ENCODE measurements at places on chromosomes 5 and 9.
A peak's percentile ranks its signal among the peaks of the same experiment; 100 is the strongest.

- DNase-seq, result no peak
Measured at GRCh38 chr9:35280399-35280798, 118.6 kb downstream of the UNC13B start.

GRCh38 chr5:60675286-60675685 lies 24.7 kb downstream of the DEPDC1B start:
- no peak for DNase-seq

- DNase-seq, result no peak
Measured at GRCh38 chr5:82991678-82992323, 85.4 kb downstream of the TMEM167A start.

DNA sequence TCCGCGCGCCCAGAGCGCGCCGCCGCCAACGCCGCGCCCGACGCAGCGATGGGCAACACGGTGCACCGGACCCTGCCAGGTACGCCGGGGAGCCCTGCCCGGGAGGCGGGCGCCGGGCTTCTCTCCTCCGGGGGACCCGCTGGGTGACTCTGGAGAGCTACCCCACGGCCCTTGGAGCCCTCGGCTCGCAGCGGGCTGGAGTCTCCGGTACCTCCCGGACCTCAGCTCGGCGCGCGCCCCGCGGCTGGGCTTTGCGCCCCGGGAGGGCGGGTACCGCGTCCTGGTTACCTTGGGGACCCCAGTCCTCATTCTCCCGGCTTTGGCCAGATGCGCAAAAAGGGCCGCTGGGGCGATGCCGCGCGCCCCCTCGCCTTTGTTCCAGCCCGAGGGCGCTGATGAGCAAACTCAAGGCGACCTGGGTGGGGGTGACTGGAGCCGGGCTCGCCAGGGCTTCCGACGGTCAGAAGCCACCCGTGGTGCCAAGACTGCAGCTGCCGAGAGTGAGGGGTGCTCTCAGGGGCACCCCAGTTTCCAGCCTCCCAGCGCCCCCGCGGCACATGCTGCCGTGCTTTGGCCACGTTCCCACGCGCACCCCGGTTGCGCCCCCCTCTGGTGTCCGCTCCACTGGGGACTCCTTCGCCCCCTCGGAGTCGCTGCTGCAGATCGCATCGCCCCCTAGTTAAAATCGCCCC lies 442 bp downstream of the NEURL1B start:
- DNase-seq, result no peak

DNA sequence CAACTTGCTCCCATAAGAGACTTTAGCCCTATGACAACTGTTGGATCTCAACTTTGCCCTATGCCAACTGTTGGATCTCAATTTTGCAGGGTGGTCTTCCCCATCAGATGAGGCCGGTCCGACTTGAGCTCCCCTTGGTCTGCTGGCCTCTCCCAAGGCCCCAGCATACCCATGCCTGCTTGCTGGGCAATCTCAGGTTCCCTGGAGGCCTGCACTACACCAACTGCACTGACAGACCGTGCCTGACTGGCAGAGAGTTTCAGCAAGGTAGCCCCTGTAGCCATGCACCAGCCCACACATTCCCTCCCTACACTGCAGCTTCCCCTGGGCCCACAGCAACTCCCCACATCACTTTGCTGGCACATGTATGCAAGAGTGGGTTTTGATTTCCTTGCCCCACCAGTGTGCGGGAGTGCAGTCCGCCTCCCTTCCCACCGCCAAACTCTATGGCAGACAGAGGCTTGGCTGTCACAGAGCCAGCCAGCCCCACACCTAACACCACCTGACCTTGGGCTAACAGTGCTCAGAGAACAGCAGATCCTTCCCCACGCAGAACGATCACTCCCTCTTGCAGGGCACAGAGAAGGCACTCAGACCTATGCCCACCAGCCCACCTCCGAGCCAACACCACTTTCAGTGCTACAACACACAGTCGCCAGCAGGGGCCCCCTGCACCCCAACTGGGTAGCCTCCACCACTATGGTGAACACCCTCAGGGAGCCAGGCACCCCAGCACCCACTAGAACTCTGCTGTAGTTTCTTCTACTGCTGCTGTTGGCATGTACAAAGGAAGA lies 279.9 kb upstream of the COX7C start:
- no peak for DNase-seq

GRCh38 chr9:127660886-127661741 lies 45.7 kb upstream of the CFAP157 start:
- DNase-seq, result no peak

GRCh38 chr9:81814794-81815464 lies 113.3 kb upstream of the SPATA31D4 start:
- no peak for DNase-seq

GRCh38 chr9:91726406-91727100 lies 223.5 kb downstream of the ROR2 start:
- no peak for DNase-seq

GRCh38 chr5:74364507-74364906 lies 276.0 kb downstream of the ENC1 start:
- no peak for DNase-seq

DNA sequence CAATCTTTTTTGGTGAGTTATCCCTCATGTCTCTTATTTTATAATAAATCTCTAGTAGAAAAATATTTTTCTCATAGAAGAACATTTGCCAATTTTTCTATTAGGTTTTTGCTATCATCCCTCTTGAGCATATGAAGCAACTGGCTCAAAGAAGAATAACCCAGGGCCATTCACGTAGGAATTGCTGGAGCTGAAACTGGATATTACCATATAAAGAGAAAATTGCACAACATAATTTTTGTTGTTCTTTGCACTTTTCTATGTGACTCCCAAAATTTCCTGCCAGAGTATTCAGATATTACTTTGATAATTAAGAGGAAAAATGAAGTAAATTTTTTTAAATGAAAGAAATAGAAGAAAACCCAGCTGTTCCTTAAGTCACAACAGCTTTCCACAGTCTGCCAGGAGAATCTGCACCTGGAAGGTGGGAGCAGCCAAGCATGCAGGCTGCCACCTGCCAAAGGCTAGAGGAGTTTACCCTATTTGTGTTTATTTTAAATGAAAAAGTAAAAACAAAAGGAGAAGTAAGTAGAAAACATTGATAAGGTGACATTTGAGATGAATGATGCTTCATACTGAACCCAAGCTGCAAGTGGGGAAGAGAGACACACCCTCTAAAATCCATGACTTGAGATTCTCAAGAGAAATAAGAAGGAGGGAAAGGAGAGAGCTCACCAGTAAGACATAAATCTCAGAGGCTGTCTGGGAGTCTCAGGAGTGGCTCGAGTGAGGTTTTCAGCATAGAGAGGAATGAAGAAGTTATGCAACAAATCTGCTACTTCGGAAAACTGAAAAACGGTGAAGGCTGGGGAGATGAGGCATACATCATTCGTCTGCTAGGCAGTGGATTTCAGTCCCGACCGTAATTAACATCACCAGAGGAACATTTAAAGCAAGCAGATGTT lies 31.5 kb upstream of the FREM1 start:
- no peak for DNase-seq

DNA sequence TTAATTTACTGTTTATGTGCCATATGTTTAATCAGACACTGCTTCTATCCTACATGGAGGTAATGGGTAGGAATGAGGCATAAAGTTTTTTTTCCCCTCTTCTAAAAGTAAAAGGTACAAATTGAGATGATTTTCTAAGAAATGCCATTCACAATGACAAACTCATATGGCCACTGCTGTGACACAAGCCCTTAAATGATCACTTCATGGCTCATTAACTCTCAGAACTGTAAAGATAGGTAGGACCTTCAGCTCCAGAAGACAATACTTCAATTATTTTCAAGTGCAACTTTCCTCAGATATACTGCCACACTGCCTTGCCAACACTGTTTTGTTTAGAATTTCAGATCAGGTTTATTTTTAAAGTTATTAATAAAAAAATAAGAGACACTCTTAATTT lies 362.9 kb upstream of the ZNF608 start:
- DNase-seq, result no peak

DNA sequence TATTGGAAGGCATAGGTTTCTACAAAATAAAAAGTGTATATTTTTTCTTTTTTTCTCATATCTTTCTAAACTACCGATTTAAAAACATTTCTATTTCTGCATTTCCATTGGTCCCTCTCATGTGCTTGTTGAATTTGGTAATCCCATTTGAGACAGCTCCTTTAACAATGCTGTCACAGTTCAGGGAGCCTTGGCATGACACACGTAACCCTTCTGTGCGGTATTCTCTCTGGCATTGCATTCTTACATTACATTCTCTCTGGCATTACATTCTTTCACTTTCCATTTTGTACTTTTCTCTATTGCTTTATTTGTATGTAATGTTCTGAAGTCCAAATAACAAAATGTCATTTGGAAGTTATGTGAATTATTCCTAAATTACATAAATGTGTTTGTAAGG lies 150.7 kb upstream of the RASGRF2 start:
- no peak for DNase-seq

GRCh38 chr5:137606401-137606800 lies 107.3 kb upstream of the SPOCK1 start:
- DNase-seq, result no peak

- DNase-seq, result no peak
Measured at GRCh38 chr9:3435732-3436131, 90.1 kb downstream of the RFX3 start.

DNA sequence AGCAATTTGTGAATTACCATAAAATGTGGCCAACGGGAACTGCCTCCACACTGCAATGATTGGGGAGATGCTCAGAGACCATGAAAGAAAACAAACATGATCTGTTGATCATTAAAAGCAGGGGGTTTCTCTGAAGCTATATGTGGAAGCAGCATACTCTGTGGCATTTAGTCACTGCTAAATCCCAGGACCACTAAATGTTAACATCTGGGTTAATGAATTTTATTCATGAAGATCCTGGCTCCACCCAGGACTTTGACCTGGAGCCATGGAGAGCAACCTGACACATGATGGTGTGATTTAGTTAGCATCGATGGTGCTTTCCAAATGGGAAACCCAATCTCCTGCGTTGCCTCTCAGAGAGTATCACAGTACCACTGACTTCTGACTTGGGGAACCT lies 497.8 kb downstream of the AGTPBP1 start:
- no peak for DNase-seq

- no peak for DNase-seq
Measured at GRCh38 chr9:124468061-124468740, 17.9 kb downstream of the ADGRD2 start.

DNA sequence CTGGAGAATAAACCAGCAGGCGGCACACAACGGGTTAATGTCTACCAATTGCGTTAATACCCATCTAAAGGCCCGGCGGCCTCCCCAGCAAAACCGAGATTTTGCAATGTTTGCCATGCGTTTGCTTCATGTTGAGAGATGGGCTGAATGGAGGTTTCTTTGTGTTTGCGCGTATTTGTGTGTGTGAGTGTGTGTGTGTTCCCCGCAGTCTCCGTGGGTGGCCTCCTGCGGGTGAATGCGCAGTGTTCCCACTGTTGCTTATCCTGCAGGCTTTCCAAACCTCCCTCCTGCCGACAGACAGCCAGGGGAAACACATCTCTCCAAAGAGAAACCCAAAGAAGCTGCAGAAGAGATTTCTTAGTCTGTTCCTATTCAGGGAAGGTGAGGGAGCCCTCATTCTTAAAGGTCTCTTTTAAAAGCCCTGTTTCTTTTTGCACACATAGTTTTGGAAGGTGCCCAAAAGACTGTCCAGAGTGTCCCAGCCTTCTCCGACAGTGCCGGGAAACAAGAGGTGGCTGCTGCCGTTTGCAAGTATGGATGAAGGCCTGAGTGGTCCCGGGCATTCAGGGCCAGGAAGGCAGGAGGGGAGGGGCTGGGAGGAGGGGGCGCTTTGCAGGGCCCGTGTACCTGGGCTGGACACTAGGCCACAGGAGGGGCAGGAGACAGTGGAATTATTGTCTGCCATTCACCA lies 103.8 kb upstream of the ERCC6L2 start:
- no peak for DNase-seq

DNA sequence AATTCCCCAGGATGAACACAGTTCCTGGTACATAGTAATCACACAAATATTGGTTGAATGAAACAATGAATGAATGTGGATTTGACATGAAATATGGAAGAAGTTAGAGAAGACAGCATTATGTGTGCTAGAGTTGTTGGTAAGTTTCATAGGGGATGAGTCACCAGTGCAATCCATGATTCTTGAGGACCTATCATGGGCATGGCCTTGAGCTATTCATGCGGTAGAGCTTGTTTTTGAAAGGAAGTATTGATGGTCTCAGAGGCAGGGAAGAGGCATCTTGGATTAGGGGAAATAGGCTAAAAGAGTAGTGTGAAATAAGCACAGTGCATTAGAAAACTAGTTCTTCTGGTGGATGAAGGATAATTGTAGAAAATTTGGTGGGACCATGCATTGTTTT lies 22.1 kb downstream of the SPATA31D1 start:
- no peak for DNase-seq

DNA sequence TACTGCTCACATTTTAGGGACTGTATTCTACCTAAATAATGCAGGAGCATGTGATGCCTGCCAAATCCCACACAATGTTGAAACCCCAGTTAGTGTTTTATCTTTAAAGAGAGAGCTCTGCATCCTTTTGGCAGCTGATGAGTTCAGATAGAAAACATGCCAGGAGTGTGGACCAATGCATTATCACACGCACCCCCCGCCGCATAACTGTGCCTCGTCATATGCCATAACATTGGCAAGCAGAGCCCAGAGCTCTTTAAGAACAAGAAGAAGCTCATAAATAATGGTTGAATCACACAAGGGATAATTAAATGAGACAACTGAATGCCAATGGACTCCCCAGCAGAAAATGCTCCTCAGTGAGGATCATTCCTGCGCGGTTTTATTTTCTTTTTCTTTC lies 52.8 kb upstream of the RORB start:
- DNase-seq, result peak; percentile 60

DNA sequence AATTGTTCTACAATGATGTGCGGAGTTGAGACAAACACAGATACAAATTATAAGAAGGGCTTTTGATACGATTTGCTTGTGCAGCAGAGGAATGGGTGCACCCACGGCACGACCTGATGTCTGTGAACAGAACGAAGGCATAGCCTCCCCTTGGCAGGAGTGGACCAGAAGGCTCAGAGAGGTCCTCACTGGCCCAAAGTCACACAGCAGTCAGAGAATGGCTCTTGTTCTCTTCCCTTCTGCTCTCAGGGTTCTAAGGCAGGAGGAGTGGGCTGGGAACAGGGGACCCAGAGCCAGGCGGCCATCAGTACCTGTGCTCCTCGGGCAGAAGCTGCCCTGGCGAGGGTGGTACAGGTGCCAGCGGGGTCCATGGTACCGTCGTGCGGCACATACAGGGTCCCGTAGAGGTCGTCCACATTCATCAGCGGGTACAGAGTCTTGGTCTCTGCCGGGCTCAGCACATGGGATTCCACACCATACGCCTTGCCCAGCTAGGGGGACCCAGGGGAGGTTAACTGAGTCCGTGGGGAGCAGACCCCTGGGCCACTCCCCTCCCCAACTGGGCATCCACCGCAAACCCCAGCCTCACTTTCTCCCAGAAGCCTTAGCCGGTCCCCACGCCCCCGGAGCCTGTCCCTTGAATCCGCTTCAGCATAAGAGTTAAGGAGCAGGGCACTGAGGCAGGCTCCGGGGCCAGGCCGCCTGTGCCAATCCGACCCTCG lies 7.0 kb downstream of the SARDH start:
- no peak for DNase-seq

DNA sequence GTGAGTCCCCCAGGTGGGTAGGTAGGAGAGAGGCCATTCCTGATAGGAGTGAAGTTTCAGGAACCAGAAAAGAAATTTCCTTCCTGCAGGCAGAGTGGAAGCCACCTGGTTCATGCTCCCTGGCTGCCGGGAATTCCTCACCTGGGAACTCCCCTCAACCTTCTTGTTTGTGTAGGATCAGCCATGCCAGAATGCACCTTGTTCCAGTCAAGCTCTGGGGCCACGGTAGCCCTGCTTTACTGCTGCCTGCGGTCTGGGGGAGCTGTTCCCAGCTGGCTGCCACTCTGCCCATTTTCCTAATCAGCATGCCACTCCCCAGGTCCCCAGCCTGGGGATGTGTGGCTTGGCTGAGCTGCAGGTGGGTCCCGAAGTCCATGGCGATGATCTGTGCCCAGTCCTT lies 18.7 kb upstream of the B4GALT1 start:
- no peak for DNase-seq

Data from HS-5 (cell line).